Ammon's horn (tissue), 1 donor: ENCODE measurements at places on chromosomes 7 and 10.
A peak's percentile ranks its signal among the peaks of the same experiment; 100 is the strongest.

GRCh38 chr10:58384544-58384998 lies 639 bp upstream of the TFAM start:
- DNase-seq: peak; percentile 27

- no peak for DNase-seq
Observed at GRCh38 chr10:78514459-78514858, 480.8 kb downstream of the RPS24 start.

DNA sequence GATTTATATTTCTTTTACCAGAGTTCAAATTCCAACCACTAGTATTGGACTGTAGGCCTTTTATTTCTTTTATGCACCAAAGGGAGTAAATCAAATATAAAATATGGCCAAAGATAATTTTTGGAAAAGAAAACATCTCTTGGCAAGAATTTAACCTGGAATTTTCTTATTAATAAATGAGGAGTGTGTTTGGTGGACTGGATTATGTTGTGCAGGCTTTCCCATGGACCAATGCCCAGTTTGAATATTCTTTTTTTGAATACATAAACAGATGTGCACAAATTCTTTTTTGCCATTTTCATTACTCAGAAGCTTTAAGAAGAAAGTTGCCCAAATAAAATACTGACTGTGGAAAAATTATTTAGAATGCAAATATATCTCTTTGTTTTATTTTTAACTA lies 22.1 kb upstream of the PRKG1 start:
- DNase-seq: no peak

DNA sequence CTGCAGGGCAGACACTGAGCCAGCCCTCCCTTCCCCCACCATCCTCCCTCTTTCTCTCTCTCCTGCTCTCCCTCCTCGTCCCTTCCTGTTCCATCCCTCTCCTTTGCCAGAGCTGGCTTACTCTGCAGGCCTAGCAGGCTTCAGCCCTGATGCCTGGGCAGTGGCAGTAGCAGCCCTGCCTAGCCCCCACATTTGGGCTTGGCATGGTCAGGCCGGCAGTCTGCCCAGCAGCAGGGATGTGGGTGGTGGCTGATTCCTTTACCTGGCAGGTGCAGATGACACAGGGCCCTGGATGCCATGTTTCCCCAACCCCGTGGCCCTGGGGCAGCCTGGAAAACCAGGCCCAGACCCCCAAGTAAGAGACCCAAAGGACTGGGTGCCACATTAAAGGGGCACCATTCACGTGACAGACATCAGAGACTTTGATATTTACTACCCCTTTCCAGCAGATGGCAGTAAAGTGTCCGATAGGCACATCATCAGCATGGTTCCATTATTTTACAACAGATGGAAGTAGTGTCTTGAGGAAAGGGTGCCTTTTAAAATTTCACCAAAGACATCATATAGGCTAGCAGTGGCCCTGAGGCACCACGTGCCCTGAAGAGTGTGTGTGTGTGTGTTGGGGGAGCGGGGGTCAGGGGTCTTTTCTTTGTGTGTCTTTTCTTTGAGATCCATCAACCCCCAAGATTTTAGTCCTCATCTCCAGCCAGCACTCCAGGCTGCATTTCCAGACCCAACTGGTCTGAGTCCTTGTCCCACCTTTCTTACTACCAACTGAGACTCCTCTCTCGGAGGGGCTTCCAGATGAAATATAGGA lies 5.9 kb downstream of the KCP start:
- peak; percentile 63 for DNase-seq

GRCh38 chr7:155761162-155761561 lies 51.1 kb downstream of the SHH start:
- DNase-seq: no peak

- DNase-seq: no peak
Observed at GRCh38 chr10:63246356-63246755, 113.2 kb downstream of the NRBF2 start.

GRCh38 chr10:1544929-1545328 lies 192.4 kb downstream of the ADARB2 start:
- no peak for DNase-seq

- DNase-seq: no peak
Observed at GRCh38 chr10:90947030-90947960, 26.4 kb upstream of the ANKRD1 start.

GRCh38 chr10:121994429-121994941 lies 5.5 kb downstream of the TACC2 start:
- peak; percentile 31 for DNase-seq

DNA sequence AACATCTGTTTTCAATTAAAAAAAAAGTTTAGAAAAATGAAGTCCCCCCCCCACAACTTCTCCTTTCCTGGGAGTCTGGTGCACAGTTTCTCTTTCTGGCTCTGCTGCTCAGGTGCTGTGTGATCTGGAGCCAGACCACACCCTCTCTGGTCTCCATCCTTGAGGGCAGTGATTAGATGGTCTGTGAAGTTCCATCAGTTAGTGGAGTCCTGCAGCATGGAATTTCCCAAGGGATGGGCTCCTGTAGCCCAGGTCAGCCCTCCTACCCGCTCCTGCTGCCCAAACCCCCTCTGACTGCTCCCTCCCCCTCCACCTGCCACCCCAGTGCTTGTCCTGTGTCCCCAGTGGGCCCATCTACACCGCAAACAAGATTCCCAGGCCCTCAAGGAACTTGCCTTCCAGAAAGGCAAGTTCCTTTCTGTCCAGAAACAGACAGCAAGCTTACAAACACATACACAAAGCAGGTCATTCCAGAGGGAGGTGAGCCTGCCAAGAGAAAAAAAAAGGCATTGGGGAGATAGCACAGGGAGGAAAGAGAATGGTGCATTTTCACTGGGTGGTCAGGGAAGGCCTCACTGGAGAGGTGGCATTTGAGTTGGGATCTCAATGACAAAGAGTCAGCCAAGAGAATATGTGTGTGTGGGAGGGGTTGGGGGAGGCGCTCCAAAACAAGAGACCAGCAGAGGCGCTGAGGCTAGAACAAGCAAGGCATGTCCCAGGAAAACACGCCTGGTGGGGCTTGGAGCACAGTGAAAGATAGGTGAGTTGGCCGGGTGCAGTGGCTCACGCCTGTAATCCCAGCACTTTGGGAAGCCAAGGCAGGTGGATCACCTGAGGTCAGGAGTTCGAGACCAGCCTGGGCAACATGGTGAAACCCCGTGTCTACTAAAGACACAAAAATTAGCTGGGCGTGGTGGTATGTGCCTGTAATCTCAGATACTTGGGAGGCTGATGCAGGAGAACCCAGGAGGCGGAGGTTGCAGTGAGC lies 49.5 kb upstream of the SLC29A3 start:
- DNase-seq: no peak

GRCh38 chr10:80537086-80537735 lies 491 bp upstream of the SH2D4B start:
- no peak for DNase-seq

GRCh38 chr10:129965959-129966358 lies 1.9 kb upstream of the EBF3 start:
- DNase-seq: no peak

GRCh38 chr7:7109934-7110333 lies 72.4 kb upstream of the C1GALT1 start:
- DNase-seq: no peak

GRCh38 chr10:30365883-30366282 lies 16.8 kb upstream of the MTPAP start:
- DNase-seq: no peak

- DNase-seq: no peak
Observed at GRCh38 chr7:28811008-28811407, 147.1 kb downstream of the TRIL start.

DNA sequence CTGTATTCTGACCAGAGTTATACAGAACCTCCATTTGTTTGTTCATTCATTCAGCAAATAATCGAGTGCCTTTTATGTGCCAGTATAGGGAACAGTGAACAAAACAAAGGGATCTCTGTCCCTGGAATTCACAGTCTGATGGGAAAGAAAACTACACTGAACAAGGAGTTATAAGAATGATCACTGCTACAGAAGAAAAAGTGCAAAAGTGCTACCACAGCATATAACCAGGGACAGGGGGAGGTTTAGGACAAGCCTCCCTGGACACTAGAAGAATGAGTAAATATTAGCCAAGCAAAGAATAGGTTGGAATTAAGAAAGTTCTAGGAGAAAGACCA lies 4.2 kb downstream of the CLDN12 start:
- DNase-seq: peak; percentile 73

DNA sequence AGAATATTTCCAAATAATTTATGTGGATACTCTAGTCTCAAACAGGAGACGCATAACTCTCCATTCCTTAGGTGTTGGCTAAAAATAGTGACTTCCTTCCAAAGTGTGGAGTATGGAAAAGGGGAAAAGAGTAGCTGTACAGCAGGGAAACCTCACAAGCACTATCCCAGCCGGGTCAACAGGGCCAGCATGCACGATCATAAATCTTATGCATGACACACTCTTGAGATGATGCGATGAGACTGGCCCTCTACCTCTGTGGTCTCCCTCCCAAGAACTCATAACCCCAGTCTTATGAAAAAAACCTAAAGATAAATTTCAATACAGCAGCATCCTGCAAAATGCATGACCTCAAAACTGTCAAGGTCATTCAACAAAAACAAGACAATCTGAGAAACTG lies 197.3 kb downstream of the TEX36 start:
- DNase-seq: no peak

DNA sequence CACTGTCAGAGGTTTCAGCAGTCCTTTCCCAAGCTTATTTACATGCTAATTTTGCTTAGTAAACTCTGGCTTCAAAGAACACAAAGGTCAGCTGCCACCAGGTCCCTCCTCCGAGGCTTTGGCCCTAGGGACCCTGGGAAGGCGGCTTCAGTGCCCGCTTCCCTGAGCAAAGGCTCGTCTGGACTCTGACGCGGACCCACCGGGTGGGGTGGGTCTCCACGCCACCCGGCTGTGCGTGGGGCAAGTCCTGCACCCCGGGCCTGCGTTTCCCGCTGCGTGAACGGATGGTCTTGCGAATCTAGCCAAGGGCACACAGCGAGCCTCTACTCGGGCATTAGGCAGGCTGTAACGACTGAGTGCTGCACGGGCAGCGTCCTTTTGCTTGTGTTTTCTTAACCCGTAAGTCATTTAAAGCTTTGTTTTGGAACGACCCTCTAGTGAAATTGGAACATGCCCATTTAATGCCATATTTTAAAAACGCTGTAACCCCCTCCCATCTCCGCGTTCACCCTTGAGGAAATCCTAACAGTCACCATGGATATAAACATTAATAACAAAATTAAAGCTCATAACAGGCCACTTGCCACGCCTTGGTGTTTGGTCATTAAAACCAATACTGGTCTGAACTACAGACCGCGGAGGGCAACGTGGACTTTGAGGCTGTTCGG lies 828 bp downstream of the BNIP3 start:
- no peak for DNase-seq

GRCh38 chr7:74473116-74473515 lies 19.4 kb downstream of the GTF2IRD1 start:
- no peak for DNase-seq

GRCh38 chr10:26737730-26738129 lies 40.2 kb downstream of the PDSS1 start:
- DNase-seq: peak; percentile 80

DNA sequence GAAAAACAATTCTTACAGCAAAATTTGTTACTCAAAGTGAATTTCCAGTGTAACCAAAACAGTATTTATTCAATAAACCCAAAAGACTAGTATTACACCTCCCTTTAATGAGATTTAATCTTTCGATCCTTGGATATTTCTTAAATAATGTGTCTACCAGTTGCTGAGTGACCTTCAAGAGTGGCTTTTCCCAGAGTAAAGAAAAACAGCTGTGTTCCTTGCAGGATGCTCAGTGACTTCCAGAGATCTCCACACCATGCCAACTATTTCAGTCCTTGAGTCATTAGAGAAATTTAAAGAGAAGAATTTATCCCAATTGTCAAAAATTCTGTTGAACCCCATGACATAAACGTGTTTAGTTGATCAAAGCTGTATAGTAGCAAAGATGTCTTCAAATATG lies 44.0 kb downstream of the IMMP2L start:
- DNase-seq: no peak

- DNase-seq: no peak
Observed at GRCh38 chr10:24694086-24694485, 29.6 kb downstream of the ARHGAP21 start.

DNA sequence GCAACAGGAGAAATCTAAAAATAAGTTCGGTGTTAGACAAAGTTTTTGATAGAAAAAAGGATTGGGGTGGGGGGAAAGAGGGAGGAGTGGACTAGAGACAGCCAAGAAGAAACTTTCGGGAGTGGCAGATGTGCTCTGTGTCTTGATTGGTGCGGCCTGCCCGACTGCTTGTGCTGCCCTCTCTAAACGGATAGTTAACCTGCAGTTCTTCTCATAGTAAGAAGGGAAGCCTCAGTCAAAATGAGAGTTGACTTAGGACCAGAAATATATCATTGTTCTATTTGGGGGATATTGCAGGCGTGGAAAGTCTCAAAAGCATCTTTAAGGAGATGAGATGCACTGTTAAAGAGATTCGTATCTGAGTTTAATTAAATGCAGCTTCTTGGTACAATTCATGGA lies 39.3 kb downstream of the UBE3C start:
- no peak for DNase-seq

- peak; percentile 69 for DNase-seq
Observed at GRCh38 chr10:35216303-35216905, 89.8 kb downstream of the CREM start.

DNA sequence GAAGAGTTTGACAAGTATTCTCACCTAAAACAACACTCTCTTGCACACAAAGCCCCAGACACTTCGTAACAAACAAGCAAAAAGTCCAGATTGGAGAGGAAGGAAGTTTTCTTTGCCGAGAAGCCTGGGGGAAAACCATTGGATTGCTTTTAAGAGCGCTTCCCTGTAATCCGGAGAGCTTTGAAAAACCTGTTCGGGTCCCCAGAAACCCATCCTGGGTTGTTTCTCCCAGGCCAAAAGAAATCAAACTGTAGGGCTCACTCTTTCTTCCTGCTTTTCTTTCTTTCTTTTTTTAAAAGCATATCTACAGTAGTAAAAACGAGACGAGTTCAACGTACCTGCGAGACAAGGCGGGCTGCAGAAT lies 655 bp downstream of the SP8 start:
- no peak for DNase-seq

GRCh38 chr10:122018491-122018890 lies 29.5 kb downstream of the TACC2 start:
- DNase-seq: no peak

GRCh38 chr10:63666836-63667383 lies 145.7 kb downstream of the REEP3 start:
- no peak for DNase-seq

DNA sequence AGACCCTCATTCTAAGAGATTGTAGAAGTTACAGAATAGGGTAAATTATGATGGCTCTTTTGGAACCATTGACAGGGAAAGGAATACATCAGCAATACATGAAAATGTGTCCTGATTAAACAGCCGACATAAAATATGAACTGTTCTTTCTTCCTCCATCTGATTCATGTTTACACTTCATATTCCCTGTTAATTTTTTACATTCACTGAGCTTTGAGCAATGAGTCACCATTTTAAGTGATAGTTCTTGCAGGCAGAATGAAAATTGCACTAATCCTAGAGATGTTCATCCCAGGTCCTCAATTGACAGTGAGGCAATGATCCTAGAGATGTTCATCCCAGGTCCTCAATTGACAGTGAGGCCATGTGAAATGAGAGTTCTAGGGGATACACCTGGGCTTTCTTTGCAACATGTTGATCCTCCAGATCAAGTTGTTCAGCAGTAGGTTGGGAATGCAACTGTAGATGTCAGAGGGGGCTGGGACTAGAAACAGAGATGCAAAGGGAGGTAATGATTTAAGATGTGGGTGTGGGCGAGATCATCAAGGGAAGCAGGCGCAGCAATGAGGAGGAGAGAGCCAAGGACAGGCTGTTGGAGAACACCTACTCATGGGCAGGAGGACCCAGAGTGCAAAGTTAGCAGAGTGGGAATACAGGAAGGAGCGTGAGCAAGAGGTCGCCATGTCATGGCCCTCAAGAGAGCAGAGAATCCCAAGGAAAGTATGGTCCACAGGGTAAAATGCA lies 138.7 kb downstream of the ZNF365 start:
- no peak for DNase-seq

GRCh38 chr10:46079831-46080585 lies 33.9 kb upstream of the MSMB start:
- no peak for DNase-seq
